ENCODE measurements at places on chromosomes 2 and 18.

DNA sequence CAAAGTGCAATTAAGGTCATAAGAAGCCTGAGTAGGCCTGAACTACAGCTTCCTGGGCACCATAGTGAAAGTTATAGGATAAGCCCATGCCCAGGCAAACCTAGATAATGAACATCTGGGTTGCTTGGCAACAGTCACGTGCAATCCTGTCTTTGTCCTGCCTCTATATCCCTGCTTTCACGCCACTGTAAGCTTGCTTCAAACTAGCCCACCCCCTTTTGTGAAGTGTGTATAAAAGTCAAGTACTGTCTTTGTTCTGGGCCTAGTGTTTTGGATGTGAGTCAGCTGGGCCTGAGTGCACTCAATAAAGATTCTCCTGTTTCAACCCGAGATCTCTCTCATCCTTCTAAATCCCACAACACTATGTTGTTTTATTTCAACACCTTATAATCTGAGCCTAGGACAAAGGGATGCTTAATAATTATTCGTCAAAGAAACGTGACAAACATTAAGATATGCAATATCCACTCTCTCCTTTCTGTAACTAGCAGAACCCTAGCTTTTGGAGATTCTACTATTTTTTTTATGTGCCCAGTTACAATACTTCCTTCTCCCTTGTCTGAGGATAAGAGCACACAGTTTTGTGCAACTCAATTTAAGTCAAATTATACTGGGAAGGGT, 927.8 kb downstream of the SUCLG1 start:
- no peak for DNase-seq

- no peak for DNase-seq
Measured at GRCh38 chr2:47751856-47752414, 31.0 kb upstream of the MSH6 start.

- no peak for DNase-seq
Measured at GRCh38 chr18:73961804-73962203, 185.8 kb downstream of the FBXO15 start.

DNA sequence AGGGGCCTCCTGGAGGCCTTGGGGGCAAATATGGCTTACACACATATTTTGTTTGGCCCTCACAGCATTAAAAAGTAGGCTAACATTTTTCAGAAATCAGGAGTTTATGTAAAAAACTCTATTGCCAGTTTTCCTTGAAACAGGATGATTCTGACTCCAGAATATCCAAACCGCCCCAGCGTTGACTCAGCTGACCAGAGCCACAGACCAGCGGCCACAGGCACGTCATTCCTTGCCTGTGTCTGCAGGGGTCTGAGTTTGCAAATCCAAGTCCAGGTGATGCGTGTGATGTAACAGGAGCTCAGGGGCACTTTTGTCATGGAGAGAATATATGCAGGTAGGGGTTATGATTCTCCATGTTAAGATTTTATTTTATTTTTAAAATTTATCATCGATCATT, 79.4 kb upstream of the ALKAL2 start:
- no peak for DNase-seq

GRCh38 chr2:15973481-15974401, 33.4 kb downstream of the MYCN start:
- DNase-seq = no peak

GRCh38 chr2:8437949-8438400, 243.9 kb upstream of the ID2 start:
- DNase-seq = no peak

GRCh38 chr2:31213601-31214443, 3.5 kb downstream of the CAPN14 start:
- DNase-seq = no peak

DNA sequence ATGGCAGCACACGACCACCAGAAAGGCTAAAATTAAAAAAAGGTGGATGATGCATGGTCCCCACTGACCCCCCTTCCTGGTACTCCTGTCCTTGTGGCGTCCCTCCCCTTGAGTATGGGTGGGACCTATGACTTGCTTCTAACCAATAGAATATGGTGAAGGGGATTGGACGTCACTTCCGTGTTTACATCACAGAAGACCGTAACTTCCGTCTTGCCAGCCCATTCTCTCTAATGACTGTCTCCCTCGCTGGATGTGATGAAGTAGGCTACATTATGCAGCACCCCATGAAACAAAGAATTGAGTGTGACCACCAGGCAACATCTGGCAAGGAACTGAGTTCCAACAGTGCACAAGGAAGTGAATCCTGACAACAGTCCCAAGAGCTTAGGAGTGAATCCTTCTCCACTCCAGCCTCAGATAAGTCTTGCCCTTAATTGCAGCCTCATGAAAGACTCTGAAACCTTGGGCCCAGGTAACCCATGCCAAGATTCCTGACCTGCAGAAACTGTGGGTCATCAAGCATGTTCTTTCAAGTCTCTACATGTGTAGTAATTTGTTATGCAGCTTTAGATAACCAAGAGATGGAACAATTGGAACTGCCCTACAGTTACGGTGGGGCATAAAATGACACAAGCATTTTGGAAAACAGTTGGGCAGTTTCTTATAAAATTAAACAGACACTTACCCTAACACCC, 80.1 kb upstream of the NPAS2 start:
- no peak for DNase-seq

DNA sequence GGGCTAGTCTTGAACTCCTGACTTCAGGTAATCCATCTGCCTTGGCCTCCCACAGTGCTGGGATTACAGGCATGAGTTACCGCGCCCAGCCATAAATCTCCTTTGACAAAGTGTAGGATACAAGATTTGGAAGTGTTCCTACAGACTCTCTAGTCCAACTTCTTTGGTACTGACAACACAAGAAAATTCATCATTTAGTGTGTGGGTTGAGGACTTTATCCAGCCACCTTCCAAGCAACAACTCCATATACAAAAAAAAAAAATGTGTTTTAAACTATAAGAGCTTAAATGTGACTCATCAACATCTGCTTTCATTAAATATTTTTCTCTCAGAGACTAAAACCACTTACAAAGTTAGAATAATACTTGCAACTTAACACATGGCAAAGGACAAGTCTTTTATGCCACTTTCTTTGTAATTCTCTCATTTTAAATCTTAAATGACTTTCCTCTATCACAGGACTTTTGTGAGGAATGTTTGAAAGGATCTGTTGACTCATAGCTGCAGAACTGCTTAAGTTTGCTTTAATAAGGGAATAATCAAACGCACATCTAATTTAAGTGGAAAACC, 46.2 kb upstream of the ITGAV start:
- DNase-seq = peak; percentile 88

DNA sequence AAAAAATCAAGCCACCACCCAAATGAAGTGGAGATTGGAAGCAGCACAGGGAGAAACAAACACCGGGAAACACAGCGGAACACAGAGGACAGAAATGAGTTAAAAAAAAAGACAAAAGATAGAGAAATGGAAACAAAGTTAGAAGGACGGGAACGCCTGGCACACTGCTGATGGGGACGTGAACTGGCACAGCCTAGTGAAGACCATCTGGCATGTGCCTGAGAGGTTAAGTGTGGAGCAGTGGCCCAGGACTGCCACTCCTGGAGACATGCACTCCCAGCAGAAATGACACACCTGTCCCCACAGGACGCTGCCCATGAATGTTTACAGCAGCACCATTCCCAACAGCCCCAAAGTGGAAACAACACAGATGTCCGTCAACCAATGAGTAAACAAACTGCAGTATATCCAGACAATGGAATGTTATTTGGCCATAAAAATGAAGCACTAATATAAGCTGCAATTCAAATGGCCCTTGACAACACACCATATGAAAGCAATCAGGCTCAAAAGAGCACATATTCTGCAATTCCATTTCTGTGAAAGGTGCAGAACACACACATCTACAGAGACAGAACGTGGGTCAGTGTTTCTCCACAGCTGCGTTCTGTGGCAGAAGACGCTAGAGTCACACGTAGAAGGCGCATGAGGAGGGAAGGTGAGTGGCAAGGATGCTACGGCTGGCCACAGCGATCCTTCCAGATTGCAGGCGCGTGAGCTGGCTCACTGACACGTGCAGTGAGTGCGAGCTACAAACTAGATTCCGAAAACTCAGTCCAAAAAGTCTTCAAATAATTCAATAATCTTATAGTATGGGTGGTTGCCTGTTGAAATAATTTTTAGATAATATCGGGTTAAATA, 24.6 kb downstream of the THAP4 start:
- DNase-seq = no peak

DNA sequence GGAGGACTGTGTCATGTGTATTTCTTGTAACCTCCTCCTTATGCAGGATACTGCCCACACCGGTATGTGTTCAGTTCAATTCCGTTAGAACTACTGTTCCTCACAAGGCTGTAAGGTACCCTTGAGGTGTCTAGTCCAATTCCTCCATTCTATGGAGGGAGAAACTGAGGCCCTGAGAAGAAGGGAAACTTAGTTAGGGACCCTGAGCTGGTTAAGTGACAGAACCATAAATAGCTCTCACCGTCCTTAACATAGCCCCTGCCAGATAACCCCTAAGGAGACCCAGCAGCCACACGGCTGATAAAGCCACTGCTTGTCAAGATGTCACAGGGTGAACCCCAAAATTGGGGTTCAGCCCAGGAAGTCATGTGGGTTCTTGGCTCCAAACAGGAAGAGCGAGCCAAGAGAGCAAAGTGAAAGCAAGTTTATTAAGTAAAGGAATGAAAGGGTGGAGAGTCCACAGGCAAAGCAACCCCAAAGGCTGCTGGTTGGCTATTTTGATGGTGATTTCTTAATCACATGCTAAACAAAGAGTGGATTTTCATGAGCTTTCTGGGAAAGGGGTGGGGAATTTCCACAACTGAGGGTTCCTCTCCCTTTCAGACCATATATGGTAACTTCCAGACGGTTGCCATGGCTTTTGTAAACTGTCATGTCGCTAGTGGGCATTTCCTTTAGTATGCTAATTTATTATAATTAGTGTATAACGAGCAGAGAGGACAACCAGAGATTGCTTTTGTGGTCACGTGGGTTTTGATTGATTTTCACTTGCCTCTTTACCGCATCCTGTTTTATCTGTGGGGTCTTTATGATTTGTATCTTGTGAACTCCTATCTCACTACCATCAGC, 83.4 kb upstream of the RTN4 start:
- DNase-seq = peak; percentile 89

DNA sequence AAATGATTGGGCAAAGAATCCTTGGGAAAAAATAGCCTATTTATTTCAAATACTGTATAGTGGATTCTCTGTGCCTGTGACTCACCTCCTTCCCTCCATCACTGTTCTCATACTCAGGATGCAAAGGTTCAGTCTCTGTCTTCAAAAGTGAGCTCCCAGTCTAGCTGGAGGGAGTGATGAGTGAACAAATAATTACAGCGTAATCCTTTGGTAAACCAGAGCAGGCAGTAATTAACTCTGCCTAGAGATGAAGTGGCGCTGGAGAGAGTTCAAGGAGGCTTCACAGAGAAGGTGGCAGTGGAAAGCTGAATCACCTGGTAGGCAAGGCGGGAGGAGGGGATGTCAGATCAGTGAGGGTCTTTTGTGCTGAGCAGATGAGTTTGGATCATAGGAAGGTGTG, 6.5 kb downstream of the DGUOK start:
- no peak for DNase-seq

DNA sequence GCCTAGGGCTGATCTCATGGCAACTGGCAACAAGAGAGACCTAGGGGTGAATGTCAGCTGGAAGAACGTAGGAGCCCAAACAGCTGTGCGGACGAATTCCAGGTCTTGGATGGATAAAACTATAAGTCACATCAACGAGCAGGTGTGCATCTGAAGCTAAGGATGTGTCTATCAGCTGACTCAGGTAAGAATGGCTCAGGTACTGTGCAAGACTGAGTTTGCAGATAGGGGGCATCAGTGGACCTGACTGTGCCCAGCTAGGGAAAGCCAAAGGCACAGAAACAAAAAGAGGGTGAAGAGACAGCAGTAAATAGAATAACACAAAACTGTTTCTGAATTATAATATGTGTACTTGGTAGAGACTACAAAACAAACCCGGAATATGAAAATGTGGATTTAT, 357.3 kb downstream of the ZEB2 start:
- no peak for DNase-seq

DNA sequence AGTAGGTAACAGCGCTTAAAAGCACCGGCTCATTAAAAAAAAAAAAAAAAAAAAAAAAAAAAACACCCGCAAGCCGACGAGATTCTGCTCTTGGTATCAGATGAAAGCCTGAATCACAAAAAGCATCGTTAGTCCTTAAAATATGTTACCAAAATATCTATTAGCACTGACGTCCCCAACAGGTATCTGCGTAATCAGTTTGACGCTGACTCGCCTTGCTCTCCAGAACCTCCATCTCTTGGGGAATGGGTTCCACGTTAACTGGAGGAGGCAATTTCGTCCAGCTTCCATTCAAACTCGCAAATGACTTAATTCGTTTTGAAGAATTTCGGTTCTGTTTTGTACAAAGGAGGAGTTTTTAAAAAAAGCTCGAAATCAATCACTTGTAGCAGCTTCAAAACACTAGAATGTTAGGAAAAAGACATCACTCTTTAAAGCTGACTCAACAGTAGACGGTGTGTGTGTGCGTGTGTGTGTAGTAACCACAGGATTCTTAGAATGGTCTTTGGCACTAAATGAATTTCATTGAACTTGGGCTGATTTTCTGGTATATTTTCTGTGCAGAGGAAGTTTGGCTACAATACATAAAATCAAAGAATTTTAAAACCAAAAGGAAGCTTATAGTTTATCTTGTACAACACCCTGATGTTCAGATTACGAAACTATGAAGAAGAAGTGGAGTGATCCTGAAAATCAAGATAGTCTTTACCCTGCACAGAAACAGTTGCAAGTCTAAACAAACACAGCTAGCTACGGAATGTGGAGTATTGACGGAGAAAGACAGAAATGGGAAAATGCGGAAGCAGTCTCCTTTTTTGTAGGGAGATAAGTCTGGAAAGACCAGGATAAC, 1.1 kb upstream of the PGAP1 start:
- DNase-seq = peak; percentile 57

- no peak for DNase-seq
Measured at GRCh38 chr2:179180242-179180641, 84.4 kb downstream of the SESTD1 start.
